ENCODE measurements at places on chromosomes 1 and 21.

DNA sequence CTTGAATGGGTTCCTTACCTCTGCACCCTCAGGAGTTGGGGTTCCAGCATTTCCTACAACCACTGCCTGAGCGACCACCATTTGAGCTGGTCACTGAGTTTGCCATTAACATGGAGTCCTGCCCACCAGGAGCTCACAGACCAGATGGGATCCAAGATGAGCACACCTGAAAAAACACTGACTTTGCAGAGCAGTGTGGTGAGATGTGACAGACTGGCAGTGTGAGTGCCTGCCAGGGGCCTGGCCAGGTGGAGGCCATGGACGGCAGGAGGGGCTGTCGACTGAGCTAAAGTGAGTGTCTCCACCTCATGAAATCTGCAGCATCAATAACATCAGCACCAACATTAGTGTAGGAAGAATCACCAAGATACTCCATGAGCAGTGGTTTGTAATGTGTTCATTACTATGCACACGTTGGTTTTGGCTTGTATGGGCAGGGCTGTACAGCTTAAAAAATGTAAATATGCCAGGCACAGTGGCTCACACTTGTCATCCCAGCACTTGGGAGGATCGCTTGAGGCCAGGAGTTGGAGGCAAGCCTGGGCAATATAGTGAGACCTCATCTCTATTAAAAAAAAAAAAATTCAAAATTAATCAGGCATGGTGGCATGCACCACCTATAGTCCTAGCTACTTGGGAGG, 12.2 kb upstream of the MIXL1 start:
- no peaks in the 10 kb centered on the region for H3K4me1 ChIP-seq
- H3K36me3 ChIP-seq = no peaks in the 10 kb centered on the region
- no peak overlapping the region for H3K27ac ChIP-seq
- H3K27me3 ChIP-seq = no peaks in the 10 kb centered on the region
- H3K4me3 ChIP-seq = no peak overlapping the region
- DNase-seq = no peak

DNA sequence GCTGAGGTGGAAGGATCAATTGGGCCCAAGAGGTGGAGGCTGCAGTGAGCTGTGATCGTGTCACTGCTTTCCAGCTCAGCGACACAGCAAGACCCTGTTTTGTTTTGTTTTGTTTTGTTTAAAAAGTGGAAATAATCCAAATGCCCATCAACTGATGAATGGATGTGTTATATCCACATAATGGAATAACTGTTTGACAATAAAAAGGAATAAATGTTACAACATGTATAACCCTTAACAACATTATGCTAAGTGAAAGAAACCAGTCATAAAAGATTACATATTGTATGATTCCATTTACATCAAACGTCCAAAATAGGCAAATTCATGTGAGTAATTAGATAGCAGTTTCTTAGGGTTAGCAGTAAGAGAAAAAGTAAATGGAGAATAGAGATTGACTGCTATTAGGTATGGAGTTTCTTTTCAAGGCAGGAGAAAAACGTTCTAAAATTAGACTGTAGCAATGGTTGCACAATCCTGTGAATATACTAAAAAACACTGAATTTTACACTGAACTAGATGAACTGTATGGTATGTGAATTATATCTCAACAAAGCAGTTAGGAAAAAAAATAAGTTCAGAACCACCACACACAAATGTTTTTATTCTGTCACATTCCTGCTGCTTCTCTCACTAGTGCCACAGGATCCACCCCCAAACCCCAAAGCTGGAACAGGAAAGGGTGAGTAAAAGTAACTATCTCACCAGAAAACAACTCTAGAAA, 15.7 kb downstream of the FOXJ3 start:
- H3K27ac ChIP-seq = peak overlapping the region; percentile 72
- no peaks in the 10 kb centered on the region for H3K27me3 ChIP-seq
- H3K4me1 ChIP-seq = peaks cover 71% of the 10 kb centered on the region

DNA sequence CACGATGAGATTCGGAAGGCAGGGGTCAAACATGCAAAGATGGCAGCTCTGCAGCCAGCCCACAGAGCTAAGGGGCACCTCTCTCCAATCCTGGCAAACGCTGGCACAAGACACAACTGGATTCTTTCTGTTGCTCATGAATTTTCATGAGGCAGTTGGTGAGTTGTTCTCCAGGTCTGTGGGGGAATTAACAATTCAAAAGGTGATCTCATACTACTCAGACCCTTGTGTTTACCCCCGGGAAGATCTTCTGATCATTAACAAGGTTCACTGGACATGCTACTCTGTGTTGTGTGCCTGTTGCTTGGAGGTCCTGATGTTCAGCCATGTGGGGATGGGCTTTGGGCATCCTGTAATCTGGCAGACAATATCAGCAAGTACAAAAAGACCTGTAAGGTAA, 128.9 kb downstream of the HHAT start:
- peaks cover 2% of the 10 kb centered on the region for H3K36me3 ChIP-seq
- no peak overlapping the region for H3K4me3 ChIP-seq
- no peaks in the 10 kb centered on the region for H3K4me1 ChIP-seq
- no peak overlapping the region for H3K27ac ChIP-seq

DNA sequence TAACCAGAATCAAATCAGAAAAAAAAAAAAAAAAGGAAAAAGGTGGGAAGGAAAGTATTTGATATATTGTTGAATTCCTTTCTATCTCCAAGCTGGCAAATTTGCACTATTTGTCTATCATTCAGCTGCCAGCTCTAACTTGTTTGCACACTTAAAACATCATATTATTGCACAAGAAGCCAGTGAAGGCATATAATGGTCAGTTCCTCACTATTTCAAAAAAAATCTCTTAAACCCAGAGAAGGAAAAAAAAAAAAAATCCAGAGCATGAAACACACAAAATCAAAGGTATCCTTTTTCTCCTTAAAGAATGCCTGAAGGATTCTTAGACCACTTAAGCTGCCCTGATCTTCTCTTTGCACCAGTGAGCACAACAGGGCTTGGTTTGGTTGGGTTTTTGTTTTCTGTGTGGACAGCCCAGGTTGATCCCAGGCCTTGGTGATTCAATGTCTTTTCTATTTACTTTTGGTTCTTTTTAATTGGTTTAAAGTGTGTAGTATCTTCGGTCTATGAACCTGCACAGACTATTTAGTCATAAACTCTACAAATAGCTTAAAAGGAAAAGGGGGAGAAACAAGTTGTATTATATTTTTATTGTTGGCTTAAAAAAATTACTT, 40.2 kb downstream of the DUSP10 start:
- no peaks in the 10 kb centered on the region for H3K27me3 ChIP-seq
- H3K27ac ChIP-seq = no peak overlapping the region
- no peak for DNase-seq
- H3K4me3 ChIP-seq = no peak overlapping the region

DNA sequence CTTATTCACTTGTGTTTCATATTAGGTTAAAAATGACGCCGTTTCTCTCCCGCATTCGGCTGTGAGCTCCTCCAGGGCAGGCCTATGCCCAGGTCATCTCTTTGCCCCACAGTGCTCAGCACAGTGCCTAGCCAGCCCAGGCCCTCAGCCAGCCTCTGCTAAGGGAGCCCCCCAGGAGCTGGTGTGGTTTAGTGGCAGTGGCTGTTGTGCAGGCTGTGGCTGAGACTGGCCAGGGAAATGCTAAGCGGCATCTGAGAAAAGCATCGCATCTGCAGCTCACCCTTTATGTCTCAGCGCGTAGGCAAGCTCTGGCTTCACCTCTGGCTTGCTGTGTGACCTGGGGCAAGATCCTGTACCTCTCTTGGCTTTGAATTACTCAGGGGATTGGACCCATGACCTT, 275.1 kb downstream of the TRABD2B start:
- H3K27me3 ChIP-seq = peaks cover 57% of the 10 kb centered on the region
- no peaks in the 10 kb centered on the region for H3K36me3 ChIP-seq
- no peak for DNase-seq
- no peak overlapping the region for H3K27ac ChIP-seq
- H3K4me3 ChIP-seq = no peak overlapping the region

- DNase-seq = no peak
- peaks cover 10% of the 10 kb centered on the region for H3K4me1 ChIP-seq
- no peaks in the 10 kb centered on the region for H3K36me3 ChIP-seq
- no peak overlapping the region for H3K27ac ChIP-seq
Observed at GRCh38 chr1:220221670-220222069, 50.6 kb downstream of the RAB3GAP2 start.

GRCh38 chr1:157505481-157506272, 46.6 kb downstream of the FCRL5 start:
- H3K27ac ChIP-seq = no peak overlapping the region
- no peak for DNase-seq
- no peak overlapping the region for H3K4me3 ChIP-seq
- H3K4me1 ChIP-seq = no peaks in the 10 kb centered on the region

DNA sequence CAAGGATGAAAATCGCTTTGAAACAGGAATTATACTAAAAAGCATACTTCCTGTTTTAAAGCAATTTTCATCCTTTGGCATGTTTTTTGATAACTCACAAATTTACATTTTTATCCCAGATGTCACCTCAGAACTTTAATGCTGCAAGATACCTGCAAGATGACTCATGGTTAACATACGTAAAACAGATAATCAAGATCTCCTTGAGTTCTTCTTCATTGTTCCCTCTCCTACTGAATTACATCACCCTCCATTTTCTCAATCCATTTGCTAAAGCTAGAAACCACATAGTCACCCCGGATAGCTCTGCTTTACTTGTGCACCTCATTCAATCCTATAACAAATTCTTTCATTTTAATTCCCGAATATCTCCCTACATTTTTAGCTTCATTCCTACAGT, 1114.2 kb downstream of the PLA2G4A start:
- no peaks in the 10 kb centered on the region for H3K4me1 ChIP-seq
- no peak for DNase-seq
- no peak overlapping the region for H3K4me3 ChIP-seq
- no peak overlapping the region for H3K27ac ChIP-seq
- peaks cover 2% of the 10 kb centered on the region for H3K36me3 ChIP-seq

DNA sequence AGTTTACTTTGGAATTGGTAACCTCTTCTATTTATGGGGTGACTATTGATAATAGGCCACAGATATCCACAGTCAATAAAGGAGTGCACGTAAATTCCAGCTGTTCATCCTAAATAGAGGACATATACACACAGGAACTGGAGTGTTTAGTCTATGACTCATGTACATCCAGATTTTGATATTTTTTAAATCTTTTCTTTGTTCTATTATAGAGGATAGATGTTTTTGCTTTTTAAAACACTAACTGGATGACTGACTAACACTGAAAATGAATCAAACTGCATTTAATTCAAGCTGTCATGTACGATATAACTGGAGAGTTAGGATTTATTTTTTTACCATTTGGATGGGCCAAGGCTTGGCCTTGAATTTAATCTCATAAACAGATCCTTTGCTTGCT, 45.9 kb downstream of the RGL1 start:
- H3K4me1 ChIP-seq = peaks cover 15% of the 10 kb centered on the region
- peak overlapping the region; percentile 78 for H3K27ac ChIP-seq
- no peak overlapping the region for H3K4me3 ChIP-seq
- H3K36me3 ChIP-seq = peaks cover 2% of the 10 kb centered on the region
- DNase-seq = no peak
- no peaks in the 10 kb centered on the region for H3K27me3 ChIP-seq

- peaks cover 27% of the 10 kb centered on the region for H3K27me3 ChIP-seq
- H3K36me3 ChIP-seq = no peaks in the 10 kb centered on the region
- DNase-seq = no peak
- H3K4me1 ChIP-seq = no peaks in the 10 kb centered on the region
Observed at GRCh38 chr1:29669158-29669871, 433.0 kb downstream of the PTPRU start.

DNA sequence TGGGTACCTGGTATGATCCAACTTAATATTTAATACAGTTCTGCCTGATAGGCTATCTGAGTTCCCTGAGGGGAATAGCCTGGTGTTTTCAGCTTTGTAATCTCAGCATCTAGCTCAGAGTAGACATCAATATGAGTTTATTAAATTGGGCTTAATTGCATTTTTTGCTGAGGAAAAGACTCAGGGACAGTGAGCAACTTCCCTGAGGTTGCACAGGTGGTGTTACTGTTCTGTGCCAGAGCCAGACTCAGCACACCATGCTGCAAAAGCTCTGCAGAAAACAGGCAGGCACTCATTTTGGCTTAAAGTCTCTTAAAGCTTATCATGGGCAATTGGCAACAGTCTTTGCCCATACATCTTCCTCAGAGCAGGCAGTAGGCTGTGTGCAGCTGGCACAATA, 90.5 kb upstream of the JUN start:
- peaks cover 2% of the 10 kb centered on the region for H3K36me3 ChIP-seq
- DNase-seq = no peak
- peaks cover 14% of the 10 kb centered on the region for H3K4me1 ChIP-seq
- H3K27me3 ChIP-seq = peaks cover 2% of the 10 kb centered on the region
- no peak overlapping the region for H3K27ac ChIP-seq
- H3K4me3 ChIP-seq = no peak overlapping the region

GRCh38 chr1:99407018-99407417, 142.7 kb downstream of the PLPPR4 start:
- H3K4me3 ChIP-seq = no peak overlapping the region
- no peak for DNase-seq
- peaks cover 2% of the 10 kb centered on the region for H3K27me3 ChIP-seq
- H3K4me1 ChIP-seq = no peaks in the 10 kb centered on the region
- no peaks in the 10 kb centered on the region for H3K36me3 ChIP-seq

GRCh38 chr1:230865062-230865817, 3.1 kb downstream of the C1orf198 start:
- peaks cover 71% of the 10 kb centered on the region for H3K4me1 ChIP-seq
- H3K36me3 ChIP-seq = peaks cover 57% of the 10 kb centered on the region
- no peaks in the 10 kb centered on the region for H3K27me3 ChIP-seq

- no peaks in the 10 kb centered on the region for H3K4me1 ChIP-seq
- no peak overlapping the region for H3K27ac ChIP-seq
- DNase-seq = no peak
- no peaks in the 10 kb centered on the region for H3K27me3 ChIP-seq
Observed at GRCh38 chr21:24583473-24583872, 1023.8 kb downstream of the MRPL39 start.

GRCh38 chr1:26771643-26772321, 16.0 kb upstream of the PIGV start:
- DNase-seq = no peak
- peaks cover 42% of the 10 kb centered on the region for H3K4me1 ChIP-seq
- peaks cover 66% of the 10 kb centered on the region for H3K36me3 ChIP-seq
- H3K4me3 ChIP-seq = no peak overlapping the region

GRCh38 chr1:209106237-209106741, 477.2 kb upstream of the CAMK1G start:
- H3K4me1 ChIP-seq = peaks cover 25% of the 10 kb centered on the region
- H3K36me3 ChIP-seq = no peaks in the 10 kb centered on the region
- no peak overlapping the region for H3K4me3 ChIP-seq
- peak overlapping the region; percentile 55 for H3K27ac ChIP-seq
- DNase-seq = no peak

GRCh38 chr21:25171438-25171837, 435.8 kb downstream of the MRPL39 start:
- no peak overlapping the region for H3K27ac ChIP-seq
- H3K4me3 ChIP-seq = no peak overlapping the region

DNA sequence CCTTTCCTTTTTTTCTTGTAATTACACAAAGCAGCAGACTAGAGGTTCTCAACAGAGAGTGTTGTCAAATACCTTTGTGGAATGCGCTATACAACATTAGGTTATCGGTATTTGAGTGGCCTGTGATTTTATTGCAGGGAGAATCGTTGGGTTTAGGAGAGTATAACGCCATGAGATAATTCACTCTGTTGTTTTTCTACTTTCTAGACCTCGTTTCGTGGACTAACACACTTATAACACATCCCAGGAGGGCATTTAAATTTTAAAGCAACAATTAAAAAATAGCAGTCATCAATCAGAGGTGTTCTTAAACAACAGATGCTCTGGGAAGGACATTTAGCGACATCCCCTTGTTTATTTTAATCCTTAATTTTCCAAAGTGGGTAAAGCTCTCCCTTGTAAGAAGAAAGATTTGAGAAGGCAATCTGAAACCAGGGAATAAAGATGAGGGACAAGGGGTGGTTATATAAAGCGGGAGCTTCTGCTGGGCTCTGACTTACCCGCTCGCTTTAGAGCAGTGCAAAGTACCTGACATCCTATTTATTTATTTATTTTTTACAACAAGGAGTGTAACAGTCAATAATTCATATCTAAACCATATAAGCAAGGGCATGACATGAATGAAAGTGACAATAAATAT, 4.9 kb downstream of the PBX1 start:
- no peak overlapping the region for H3K27ac ChIP-seq
- H3K4me3 ChIP-seq = no peak overlapping the region
